ENCODE measurements at places on chromosomes 6 and 20.
A peak's percentile ranks its signal among the peaks of the same experiment; 100 is the strongest.

DNA sequence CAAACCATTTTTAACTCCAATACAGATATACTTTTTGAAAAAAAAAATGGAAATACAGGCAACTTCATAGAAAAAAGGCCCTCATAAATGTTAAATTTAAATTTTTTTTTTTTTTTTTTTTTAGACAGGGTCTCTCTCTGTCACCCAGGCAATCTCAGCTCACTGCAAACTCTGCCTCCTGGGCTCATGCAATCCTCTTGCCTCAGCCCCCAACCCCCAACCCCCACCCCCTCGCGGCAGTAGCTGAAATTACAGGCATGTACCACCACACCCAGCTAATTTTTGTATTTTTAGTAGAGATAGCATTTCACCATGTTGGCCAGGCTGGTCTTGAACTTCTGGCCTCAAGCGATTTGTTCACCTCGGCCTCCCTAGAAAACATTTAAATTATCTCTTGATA lies 12.8 kb upstream of the ULBP3 start:
- DNase-seq, result no peak

DNA sequence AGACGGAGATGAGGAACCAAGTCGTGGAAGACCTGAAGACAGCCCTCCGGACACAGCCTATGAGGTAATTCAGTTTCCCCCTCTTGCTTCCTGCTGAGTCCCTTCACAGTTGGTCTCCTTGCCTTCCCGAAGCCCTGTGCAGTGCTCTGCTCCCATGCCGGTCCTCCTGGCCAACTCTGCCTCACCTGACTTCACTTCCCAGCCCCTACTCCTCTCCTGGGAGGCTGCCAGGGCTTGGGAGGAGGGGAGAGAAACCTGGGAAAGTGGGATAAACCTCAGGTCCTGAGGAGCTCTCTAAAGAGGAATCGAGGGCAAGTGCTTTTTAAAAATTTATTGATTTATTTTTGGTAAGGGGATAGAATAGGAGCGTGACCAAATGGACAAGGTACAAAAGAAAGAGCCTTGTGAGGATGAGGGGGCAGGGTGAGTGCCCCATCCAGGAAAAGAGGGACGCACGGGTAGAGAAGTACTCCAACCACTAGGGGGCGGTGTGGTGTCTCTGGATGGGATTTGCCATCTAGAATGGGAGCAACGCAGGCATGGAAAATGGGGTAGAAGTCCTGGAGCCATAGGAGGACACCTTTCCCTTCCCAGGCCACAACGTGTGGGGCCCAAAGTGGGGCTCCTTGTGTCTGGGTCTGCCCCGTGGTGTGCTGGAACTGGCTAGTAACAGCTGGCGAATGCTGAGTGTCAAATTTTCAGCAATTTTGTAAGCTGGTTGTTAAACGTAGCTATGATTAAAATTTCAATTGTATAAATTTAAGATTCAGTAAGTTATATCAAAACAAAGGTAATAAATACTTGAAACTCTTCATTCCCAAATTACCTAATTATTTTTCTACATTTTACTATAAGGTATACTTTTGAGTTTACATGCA lies 69.0 kb downstream of the MOCS1 start:
- DNase-seq, result no peak

GRCh38 chr6:81491454-81492101 lies 260.9 kb downstream of the TENT5A start:
- DNase-seq, result no peak

DNA sequence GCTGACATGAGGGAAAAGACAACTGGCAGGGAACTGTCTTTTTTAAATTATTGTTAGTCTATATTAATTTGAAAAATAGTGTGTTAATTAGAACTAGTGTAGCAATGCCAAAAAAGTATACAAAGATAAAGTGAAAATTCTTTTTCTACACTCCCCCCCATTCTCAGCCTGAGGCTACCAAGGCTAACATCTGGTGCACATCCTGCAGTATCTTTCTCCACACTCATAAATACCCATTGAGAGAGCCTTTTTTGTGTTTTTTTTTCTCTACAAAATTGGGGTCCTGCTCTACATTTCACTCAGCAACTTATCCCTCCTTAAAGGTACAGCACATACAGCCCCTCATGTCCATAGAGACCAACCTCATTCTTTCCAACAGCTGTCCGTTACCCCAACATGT lies 20.7 kb downstream of the PREX1 start:
- DNase-seq, result no peak

DNA sequence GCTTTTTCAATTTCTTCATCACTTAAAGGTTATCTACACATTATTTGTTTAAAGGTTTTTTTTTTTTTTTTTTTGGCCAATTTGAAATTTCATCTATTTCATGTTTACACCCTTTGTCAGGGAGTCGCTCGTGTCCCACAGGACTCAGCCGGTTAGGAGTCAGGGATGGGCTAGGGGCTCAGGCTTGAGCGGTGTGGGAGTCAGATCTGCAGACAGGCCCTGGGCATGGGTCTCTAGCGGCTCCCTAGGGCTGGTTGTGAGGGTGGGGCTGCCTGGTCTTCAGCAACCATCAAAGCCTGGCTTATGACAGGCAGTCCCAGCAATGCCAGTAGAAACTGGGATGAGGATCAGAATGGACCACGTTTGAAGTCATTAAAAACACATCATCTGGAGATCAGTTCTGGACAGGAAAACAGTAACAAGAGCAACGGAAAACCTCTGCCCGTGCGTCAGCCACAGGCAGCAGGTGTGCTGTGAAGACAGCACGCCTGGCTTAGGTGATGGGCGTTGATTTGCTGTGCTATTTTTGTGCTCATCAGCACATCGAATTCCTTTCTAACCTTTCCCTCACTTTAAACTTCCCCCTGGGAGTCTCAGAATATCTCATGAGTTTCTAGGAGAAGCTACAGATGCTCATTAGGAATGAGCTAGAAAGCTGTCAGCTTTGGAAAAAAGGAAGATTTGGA lies 91.3 kb upstream of the MPC1 start:
- no peak for DNase-seq

GRCh38 chr20:1877609-1878200 lies 17.5 kb upstream of the SIRPA start:
- no peak for DNase-seq

DNA sequence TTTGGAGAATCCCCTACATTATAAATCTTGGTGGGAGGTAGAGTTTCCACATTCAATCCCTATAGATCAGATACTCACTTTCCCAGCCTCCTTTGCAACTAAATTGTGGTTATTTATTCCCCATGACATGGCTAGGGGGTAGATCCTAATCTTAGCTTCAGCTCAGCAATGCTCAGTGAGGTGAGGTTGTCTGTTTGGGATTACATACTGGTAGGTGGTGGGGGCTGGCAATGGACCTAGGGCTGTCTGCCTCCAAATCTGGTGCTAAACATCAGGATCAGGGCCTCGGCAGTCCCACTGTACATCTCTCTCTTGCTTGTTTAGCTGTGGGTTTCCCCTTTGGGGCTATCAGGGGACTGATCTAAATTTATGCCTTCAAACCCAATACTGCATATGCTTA lies 45.8 kb upstream of the PMEPA1 start:
- no peak for DNase-seq

GRCh38 chr20:44780226-44780625 lies 30.1 kb downstream of the RIMS4 start:
- DNase-seq, result no peak

- DNase-seq, result no peak
These were observed 80.7 kb downstream of the ANKS1A start for GRCh38 chr6:34969662-34970265.

DNA sequence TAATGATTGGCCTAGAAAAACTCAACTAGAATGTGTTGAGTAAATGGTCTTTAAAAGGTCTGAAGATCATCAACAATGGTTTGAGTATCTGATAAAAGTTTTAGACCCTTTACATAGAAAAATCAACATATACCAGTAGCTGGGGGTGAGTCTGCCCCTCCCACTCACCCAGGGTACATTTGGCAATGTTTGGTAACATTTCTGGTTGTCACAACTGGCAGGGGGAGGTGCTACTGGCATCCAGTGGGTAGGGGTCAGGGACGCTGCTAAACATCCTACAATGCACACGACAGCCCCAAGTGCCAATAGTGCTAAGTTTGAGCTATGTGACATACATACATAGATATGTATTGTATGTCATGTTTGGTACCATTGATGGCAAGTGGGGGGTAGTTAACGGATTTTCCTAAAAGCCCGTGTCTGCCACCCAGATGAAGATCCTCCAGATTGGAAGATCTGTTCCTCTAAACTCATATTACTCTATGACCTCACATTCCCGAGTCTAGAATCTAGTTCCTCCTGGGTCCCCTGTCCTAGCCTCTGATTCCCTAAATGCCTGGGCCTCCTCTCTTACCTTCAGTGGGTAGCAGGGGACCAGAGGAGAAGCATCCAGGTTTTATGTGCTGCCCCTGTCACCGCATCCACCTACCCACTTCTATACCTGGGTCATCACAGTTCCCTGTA lies 2.5 kb upstream of the MMP9 start:
- no peak for DNase-seq

DNA sequence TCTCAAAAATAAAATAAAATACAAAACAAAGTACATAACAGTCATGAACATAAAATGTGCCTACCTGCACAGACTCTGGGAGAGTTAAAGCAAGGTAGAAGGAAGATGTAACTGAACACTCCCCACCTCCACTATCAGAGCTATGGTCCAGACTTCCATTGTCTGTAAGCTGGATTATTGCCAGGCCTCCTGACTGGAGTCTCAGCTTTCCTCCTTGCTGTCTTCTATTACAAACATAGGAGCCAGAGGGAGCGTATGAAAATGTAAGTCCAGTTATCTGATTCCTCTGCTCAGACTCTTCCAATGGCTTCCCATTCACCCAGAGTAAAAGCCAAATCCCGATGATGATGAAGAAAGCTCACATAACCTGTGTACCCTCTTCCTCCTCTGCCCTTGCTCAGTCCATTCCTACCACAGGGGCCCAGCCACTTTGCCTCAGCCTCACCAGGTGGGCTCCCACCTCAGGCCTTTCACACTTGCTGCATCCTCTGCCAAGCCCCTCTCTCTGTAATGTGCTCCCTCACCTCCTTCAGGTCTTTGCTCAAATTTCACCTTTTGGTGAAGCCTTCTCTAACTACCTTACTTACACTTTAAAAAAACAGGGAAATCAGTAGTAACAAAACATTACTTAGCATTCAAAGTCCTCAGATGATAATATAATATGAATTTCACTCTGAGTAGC lies 194.1 kb downstream of the RIMS1 start:
- no peak for DNase-seq

GRCh38 chr6:90701146-90701781 lies 114.4 kb upstream of the MAP3K7 start:
- DNase-seq, result peak; percentile 18

DNA sequence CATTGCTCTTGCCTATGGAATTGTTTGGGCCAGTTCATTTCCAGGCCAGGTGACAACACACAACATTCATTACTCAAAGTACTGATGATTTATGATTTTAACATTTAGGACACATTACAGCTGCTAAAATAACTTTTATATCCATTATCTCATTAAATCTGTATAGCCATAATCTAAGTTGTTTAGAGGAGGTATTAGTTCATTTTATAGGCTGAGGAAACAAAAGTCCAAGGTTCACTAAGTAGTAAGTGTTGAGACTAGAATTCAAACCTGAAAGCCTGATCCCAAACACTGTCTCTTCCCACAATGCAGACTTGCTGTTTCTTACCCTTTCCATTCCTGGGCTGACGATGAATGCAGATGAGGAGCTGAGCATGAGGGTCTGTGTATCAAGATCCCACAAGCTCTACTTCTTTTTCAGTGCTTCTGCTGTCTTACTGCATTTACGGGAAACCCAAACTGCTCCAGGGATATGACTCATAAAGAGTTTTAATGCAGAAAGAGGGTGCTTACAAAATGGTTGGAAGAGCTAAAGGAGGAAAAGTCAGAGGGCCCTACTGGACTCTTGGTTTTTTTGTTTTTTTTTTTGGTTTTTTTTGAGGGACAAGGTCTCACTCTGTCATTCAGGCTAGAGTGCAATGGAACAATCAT lies 17.9 kb downstream of the TENT5A start:
- no peak for DNase-seq

DNA sequence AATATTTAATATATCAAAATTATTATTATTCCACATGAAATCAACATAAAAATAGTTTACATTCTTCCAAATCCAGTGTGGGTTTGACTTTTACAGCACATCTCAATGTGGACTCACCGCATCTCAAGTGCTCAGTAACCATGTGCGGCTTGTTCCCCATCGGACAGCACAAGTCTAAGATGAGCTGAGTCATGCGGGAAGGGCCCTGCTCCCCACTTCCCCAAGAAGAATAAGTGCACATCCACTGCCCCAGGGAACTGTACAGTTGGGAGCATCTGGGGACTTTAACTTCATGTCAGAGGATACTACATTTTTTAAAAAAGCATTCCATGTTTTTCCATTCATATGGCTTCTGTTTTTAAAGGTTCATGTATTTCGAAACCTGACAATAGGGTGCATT lies 325.6 kb downstream of the BTBD3 start:
- DNase-seq, result no peak

GRCh38 chr20:47345214-47345613 lies 11.3 kb downstream of the ZMYND8 start:
- no peak for DNase-seq

DNA sequence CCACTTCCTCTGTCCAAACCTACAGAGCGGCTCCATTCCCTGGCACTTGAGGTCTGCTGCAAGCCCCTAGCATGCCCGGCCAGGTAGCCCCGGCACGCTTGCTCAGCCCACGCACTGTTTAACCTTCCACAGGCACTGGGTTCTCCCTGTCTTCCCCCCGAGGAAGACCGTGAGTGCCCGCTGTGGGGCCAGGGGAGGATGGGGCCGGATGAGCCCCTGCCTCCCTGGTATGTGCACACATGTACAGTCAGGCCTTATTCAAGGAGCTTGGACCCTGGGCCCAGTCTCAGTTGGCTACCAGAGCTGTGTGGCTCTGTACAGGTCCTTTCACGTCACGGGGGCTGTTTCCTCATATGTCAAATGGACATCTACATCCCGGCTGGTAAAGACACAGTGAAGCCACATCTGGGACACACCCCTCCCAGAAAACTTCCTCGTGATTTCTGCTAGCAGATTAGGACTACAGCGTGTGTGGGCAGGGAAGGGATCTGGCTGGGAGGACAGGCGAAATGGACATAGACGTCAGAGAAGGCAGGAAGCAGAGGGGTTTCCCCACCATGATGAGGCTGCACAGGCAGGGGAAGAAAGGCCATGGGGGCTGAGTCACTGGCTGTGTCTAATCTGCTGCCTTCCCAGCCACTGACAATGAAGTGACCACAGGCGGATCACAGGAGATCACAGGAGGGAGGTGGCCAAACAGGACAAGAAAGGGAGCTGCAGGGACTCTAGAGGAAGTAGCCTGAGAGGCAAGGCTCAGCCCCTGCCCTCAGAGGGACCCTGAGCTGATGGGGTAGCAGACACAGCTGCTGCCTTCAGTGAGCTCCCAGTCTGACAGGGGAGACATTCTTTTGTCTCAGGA lies 62.9 kb downstream of the MRPL14 start:
- no peak for DNase-seq

DNA sequence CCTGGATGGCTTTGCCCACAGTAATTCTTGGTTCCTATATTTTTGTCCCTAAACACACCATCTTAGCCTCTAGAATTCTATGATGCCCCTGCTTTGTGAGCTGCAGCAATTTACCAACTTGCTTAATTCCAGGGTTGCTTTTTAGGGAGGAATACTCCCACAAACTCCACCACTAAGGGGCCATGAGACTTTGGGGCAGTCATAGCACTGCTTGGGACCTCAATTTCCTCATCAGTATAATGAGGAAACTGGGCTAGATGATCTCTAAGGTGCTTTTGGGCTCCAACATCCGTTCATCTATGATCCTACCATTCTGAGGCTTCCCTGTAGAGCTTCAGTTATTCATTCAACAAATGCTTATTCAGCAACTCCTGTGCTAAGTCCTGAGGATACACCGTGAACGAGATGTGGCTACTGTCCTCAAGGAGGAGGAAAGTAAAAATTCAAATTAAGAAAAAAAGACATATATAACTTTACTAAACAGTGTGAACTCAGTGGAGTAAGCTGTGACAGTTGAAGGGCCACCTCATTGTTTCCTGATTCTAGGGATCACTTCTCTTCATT lies 75.3 kb downstream of the PRDM1 start:
- no peak for DNase-seq
